ENCODE measurements at places on chromosomes 4 and X.

DNA sequence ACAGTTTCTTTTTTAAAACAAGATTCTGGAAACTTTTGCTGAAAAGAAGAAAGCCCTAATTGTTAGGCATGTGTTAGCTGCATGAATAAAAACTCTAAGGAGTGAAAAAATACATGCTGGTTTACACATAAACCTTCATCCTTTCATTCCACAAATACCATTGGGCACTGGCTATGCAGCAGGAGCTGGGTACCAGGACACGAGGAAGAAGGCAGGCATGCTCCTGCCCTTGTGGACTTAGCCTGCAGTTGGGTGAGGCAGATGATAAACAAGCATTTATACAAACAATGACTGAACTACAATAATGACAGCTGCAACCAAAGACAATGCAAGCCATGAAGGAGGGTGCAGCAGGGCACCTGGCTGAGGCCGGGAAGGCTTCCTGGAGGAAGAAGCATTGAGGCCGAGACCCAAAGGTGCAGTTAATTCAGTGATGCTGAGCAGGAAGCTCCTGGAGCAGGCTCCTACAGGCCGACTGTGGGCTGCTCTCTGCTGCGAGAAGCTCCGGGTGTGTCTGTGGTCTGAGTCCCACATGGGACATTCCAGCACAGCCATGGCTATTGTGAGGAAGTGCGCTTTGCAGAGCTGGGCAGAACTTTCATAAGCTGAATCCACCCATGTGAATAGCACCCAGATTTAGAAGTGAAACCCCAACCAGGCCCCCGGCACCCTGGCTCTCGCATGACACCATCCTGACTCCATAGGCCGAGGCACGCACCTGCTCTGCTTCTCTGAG lies 44.0 kb upstream of the MXD4 start:
- no peak for DNase-seq

DNA sequence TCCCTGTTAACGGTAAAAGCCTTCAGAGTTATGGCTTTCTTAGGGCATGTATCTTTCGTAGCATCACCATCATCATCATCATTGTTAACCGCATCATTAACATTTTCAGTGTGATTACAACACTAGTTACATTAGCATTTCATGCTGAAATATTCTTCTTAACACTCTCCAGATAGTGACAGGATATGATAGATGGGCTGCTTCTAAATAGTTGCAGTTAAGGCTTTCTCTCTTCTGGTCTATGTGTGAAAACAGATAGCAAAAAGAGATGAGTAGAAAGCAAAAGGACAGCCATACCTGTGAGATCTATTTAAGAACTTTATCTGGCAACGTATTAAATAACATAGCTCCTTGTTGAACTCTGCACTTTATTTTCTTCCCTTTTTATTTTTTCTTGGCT lies 1069.8 kb downstream of the ADGRL3 start:
- no peak for DNase-seq

DNA sequence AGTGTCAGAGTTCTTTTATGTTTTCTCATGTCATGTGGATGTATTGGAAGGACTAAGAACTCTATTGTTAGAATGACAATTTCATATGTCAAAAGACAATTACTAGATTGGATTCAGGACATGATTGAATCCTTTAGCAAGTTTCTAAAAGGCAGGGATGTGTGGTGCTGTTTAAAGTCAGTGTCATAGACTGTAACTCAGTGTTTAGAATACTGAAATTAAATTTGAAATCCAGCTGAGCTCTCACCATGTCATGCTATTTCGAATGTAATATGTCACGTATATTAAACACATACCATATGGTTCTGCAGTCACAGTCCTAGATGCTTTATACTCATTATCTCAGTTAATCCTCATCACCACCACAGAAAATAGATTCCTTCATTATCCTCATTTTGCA lies 7.8 kb downstream of the GUCY1B1 start:
- no peak for DNase-seq

GRCh38 chrX:69618803-69619202 lies 2.9 kb downstream of the EDA start:
- DNase-seq = no peak

DNA sequence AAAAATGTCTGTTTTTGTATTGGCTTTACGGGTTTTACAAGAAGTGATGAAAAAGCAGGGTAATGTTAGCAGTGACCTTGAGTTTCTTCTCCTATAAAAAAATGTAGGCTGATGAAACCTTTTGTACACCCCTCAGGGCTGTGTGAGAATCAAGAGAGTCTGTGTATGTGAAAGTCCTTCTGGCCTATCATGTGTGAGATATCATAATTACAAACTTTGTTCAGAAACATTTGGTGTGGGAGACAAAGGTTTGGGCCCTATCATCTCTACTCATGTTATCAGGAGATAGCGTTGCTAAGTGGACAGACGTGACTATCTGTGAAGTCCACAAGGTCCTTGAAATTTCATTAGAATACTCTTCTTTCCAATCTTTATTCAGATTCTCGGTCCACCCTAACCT lies 170.6 kb upstream of the HAND2 start:
- no peak for DNase-seq

DNA sequence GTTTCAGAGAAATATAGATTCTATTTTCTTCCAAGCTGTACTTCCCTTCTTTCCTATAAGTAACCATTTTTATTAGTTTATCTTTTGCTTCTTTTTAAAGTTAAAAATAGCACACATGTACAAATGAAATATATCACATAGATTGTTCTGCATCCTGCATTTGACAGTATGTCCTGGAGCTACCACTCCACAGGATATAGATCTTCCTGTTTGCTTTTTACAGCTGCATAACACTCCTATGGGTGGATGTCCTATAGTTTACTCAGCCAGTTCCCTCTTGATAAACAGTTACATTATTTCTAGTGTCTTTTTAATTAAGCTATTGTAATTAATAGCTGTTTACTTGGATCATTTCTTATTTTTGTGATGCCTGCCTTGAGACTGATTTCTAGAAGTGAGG lies 301.6 kb upstream of the DDX53 start:
- DNase-seq = no peak

DNA sequence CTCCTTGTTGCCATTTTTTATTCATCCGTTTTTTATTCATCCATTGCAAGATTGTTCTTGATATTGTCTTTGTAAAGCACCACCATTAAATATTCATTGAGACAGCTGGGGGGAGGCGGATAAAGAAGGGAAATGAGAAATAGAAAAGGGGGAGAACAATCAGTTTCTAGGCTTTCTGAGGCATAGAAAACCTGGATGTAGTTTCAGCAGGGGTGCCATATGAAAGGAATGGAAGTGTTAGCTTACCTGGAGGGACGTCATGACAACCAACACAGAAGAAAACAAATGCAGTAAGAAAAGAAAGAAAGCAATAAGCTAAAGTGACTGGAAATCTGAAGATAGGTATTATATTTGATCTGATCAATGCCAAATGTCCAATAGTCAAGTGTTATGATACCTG lies 276.1 kb downstream of the GASK1B start:
- no peak for DNase-seq

GRCh38 chrX:124931241-124931640 lies 388.4 kb upstream of the TEX13C start:
- no peak for DNase-seq

DNA sequence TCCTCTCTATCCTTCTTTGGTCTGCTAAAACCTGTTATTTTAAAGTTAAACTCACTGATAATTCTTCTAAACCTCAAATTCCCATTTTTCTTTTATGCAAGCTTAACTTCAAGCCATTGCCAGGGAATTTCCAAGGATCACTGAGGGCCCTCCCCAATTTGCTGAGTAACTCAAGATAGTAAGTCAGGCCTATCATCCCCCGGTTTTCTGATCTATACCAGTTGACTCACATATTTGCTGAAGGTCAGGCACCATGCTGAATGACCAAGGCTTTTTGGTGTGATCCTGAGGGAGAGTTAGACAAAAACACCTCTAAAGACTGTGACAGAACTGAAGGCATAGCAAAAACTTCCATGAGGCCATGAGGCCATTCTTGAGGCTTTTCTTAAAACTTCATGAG lies 1301.9 kb downstream of the PCDH7 start:
- no peak for DNase-seq

- no peak for DNase-seq
Measured at GRCh38 chr4:78312989-78313753, 238.4 kb upstream of the ANXA3 start.

- DNase-seq = no peak
Measured at GRCh38 chr4:48299560-48299959, 29.9 kb upstream of the TEC start.

DNA sequence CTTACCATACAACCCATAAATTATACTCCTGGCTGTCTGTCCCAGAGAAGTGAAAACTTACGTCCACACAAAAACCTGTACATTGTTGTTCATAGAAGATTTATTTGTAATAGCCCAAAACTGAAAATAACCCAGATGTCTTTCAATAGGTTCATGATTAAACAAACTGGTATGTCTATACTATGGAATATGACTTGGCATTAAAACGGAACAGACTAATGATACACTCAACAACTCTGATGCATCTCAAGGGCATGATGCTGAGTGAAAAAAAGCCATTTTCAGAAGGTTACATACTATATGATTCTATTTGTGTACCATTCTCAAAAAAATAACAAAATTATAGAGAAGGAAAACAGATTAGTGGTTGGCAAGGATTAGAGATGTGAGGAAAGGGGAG lies 11.6 kb upstream of the MND1 start:
- DNase-seq = no peak

DNA sequence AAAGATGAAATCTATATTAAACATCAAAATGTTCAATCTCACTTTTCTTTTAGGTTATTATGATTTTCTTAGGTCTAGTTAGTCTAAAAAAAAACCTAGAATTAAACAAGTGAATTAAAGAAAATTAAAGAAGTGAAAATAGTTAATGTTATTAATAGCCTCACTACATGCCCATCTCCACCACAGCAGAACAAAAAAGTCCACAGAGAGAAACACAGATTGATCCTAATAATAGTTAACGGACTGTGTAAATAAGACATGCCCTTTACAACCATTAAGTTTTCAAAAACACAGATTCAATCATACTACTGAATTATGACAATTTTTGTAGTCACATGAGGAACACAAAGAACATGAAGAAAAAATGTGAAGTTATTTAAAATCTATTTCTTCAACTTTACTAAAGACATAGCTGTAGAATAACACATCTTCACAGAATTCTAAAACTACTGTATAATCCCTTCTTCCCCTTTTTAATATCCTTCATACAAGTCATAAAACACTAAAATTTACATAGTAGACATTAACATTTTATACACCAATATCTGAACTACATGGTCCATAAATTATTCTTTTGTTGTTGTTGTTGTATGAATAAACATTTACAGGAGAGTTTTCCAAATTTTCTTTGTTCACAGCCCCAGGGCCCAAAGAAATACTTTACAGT lies 15.3 kb downstream of the HELQ start:
- no peak for DNase-seq

- DNase-seq = no peak
Measured at GRCh38 chrX:117973110-117973807, 143.4 kb downstream of the KLHL13 start.

- DNase-seq = no peak
Measured at GRCh38 chr4:188550296-188550695, 411.1 kb downstream of the TRIML1 start.

- no peak for DNase-seq
Measured at GRCh38 chr4:85522836-85523235, 47.9 kb downstream of the ARHGAP24 start.

- no peak for DNase-seq
Measured at GRCh38 chr4:40231316-40231863, 34.6 kb downstream of the RHOH start.

DNA sequence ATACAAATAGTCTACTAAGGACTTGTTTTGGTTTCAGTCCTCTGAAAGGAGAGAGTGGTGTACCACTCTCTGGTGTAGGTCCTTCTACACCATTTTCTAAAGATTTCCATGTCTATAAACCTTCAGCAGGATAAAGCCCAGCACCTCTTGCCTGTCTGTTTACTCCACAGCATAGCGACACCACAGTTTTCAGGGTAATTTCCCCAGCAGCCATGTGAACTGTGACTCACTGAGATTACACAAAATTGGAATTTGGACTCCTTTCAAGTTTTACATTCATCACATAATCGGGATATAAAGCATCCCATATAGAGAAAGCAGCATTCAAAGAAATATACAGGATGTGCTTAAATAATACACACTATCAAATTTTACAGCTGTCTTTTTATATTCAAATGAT lies 229.6 kb downstream of the PRDM5 start:
- no peak for DNase-seq

- DNase-seq = no peak
Measured at GRCh38 chr4:87838890-87839591, 6.3 kb downstream of the MEPE start.

- DNase-seq = no peak
Measured at GRCh38 chrX:77786365-77786680, 307 bp upstream of the ATRX start.

GRCh38 chr4:3790006-3790561 lies 23.9 kb downstream of the ADRA2C start:
- no peak for DNase-seq

DNA sequence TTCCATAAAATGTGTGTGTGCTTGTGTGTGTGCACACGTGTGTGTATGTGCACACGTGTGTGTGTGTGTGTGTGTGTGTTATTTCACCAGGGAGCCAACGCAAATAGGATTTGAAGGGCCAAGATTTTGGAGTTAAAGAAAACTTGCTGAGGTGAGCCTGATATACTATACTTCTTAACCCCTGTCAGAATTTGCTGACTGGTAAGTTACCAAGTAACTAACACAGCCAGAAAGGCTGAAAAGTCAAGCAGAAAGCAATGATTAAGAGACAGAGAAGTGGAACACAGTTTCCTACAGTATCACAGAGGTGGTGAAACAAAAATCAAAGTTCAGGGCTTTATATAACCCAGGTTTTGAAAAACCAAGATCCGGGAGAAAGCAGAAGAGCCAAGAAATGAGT lies 47.6 kb downstream of the GABRA3 start:
- no peak for DNase-seq

GRCh38 chr4:152014280-152014679 lies 253.5 kb upstream of the GATB start:
- no peak for DNase-seq

- DNase-seq = no peak
Measured at GRCh38 chr4:171519457-171519856, 293.7 kb upstream of the GALNTL6 start.

DNA sequence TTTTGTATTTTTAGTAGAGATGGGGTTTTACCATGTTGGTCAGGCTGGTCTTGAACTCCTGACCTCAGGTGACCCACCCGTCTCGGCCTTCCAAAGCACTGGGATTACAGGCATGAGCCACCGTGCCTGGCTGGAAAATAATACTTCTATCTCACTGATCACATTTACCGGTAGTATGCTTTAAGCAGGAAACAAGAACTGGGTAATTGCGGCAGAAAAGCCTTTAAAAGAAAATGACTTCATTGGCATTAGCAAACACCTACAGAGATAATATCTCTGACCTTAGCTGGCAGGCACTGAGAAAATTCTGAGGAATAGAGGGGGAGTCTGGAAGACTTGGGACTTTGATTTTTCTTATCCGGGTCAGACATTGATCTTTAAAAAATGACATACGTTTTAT lies 78.5 kb downstream of the SHROOM3 start:
- no peak for DNase-seq

GRCh38 chr4:41155194-41155830 lies 59.0 kb downstream of the APBB2 start:
- DNase-seq = no peak
